CD4-positive, alpha-beta T cell treated with Interleukin-10 for 1 hour (primary cell): ENCODE measurements at places on chromosomes 3 and 15.

GRCh38 chr3:70501561-70501960 lies 189.1 kb upstream of the MDFIC2 start:
- DNase-seq, result no peak

DNA sequence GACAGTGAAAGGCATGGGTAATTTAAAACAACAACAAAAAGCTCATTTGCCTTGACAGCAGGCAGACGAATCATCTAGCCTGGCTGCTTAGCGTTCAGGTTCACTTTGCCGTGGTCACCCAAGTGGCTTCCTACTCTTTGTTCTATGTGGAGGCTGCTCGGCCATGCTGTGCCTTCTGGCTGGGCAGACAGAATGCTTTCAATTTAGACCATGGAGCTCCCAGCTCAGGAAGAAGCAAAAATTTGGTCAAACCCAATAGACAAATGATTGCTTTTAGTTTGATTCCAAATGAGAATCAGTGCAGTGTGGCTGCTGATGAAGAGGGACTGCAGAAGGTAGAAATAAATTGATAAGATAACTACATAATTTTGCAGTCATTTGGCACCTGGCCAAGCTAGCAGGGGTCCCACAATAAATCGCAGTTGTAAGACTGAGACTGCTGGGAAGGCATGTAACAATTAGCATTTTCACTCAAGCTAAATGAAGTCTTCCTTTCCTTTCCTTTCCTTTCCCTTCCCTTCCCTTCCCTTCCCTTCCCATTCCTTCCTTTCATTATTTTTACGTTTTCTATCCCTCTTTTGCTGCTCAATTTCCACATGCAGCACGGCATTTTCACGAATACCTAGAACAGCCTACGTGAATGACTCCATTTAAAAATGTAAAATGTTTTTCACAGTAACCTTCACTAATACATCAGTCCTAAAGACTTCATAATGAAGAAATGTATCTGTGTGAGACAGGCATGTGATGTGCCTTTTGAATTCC lies 360.4 kb upstream of the TGFBR2 start:
- no peak for DNase-seq

GRCh38 chr15:22780267-22780666 lies 6.2 kb upstream of the NIPA1 start:
- DNase-seq, result no peak

GRCh38 chr3:16587681-16588060 lies 17.6 kb downstream of the DAZL start:
- DNase-seq, result no peak

- no peak for DNase-seq
Observed at GRCh38 chr15:77440378-77440999, 19.8 kb downstream of the HMG20A start.

- DNase-seq, result no peak
Observed at GRCh38 chr3:144511346-144511745, 539.7 kb downstream of the DIPK2A start.

DNA sequence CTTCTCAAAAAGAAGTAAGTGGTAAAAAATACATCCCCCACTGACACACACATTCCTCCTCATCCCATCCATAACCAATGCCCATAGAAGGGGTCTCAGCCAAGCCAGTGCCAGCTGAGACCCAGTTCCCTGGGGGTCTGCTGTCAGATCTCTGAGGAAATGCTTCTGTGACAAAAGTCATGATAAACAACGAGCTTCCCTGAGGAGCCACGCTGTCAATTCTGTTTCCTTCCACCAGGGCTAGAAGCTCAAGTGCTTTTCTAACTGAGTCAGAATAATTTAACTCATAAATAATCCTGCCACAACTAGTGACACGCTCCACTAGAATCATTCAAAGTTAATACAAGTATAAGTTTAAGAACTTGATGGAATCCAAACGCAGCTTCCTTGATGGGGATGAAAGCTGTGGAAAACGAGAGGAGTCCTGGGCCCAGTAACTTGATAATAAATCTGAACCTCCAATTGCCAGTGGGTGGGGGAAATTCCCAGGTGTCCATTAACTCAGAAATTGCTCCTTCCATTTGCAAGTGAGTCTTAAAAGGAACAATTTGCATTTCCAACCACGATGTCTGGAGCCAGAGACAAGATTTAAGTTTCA lies 348.7 kb upstream of the LMCD1 start:
- DNase-seq, result no peak

DNA sequence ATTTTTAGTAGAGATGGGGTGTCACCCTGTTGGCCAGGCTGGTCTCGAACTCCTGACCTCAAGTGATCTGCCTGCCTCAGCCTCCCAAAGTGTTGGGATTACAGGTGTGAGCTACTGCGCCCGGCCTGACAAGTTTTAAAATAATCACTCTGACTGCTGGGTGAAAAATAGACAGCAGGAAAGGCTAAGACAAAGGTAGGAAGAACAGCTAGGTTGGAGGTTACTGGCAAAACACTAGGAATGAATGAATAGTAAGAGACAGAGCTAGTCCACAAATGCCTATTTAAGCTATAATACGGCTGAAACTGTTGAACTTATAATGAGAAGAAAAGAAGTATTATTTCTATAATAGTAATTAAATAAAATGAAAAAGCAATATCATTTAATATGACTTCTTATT lies 46.7 kb upstream of the RAP2B start:
- no peak for DNase-seq

DNA sequence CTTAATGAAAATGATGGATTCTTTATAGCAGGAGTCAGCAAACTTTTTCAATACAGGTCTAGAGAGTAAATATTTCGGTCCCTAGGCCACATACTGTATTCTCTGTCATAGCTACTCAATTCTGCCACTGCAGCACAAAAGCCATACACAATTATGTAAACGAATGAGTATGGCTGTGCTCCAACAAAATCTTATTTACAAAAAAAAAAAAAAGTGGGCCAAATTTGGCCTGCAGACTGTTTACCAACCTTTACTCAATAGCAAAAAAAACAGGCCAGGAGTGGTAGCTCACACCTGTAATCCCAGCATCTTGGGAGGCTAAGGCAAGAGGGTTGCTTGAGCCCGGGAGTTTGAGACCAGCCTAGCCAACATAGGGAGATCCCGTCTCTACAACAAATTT lies 41.1 kb downstream of the TTBK2 start:
- no peak for DNase-seq

DNA sequence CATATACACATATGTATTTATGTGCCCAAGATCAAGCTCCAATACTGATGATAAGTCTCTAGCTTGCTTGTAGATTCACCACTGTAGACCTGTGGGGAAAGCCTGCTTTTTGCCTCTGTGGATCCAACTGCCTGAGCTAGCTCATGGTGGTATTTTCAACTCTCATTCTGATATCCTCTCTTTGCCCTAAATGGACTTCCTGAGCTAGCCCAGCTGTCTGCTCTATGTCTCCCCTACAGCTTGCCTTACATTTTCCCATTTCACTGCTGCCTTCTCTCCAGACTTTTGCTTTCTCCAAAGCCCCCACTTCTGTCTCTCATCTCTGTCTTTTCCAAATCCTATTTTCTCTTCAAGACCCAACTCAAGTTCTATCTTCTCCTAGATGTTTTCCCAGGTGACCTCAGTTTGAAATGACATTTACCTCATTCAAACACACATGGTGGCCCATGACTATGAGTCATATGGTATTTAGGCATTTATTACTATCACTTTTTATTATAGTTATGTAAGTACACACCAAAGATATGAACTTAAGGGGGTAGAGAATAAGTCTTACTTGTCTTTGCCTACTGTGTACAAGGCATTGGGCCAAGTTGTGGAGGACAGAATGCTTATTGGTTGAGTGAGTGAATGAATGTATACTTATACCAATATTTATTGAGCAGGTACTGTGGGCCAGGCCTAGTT lies 191.7 kb downstream of the NR1D2 start:
- no peak for DNase-seq
